Left lung (tissue), 14 donors: ENCODE measurements at places on chromosomes 1 and 21. TPM values are rescaled to one million over a fixed set of nuclear protein-coding genes. Genes with fewer than 3 reads are reported as not detected.

Gene SLC25A34
- 6.2 TPM for polyA plus RNA-seq

Gene LIPI
- 0.65 TPM for polyA plus RNA-seq

Gene KCNH1
- 0.09 TPM for polyA plus RNA-seq

Gene ATP8B2
- 34.1 TPM for polyA plus RNA-seq

Gene CASQ2
- 0.50 TPM for polyA plus RNA-seq

Gene HUNK
- 5.4 TPM for polyA plus RNA-seq

Gene CYP4Z1
- 0.10 TPM for polyA plus RNA-seq

Gene PTPRF
- 169 TPM for polyA plus RNA-seq

Gene THEM5
- 1.2 TPM for polyA plus RNA-seq

DNA sequence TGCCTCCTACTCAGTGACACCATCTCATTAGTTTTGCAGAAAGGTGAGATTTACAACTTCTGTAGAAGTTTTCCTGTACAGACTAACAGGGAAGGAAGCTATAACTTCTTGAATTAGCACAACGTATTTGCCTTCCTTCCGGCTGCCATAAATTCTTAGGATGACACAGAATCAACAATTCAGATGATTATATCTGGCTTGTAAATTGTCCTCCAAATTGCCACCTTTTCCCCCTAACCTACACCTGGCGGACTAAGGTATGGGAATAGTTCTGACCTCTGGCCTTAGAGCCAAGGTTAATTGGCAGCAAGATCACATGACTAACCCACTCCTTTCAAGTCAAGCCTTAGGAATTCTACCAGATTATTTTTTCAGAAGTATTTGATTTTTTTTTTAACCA, 284.3 kb downstream of the LMO4 start:
- H3K27me3 ChIP-seq = no peaks in the 10 kb centered on the region
- H3K4me1 ChIP-seq = no peaks in the 10 kb centered on the region
- H3K27ac ChIP-seq = no peak overlapping the region
- H3K4me3 ChIP-seq = no peak overlapping the region
- DNase-seq = no peak
- no peaks in the 10 kb centered on the region for H3K36me3 ChIP-seq

GRCh38 chr1:237838320-237838719, 52.4 kb downstream of the ZP4 start:
- H3K27me3 ChIP-seq = no peaks in the 10 kb centered on the region
- H3K27ac ChIP-seq = no peak overlapping the region
- H3K4me3 ChIP-seq = no peak overlapping the region
- no peak for DNase-seq
- no peaks in the 10 kb centered on the region for H3K36me3 ChIP-seq

- H3K27me3 ChIP-seq = no peaks in the 10 kb centered on the region
- no peak for DNase-seq
- H3K27ac ChIP-seq = peak overlapping the region; percentile 39
- peak overlapping the region; percentile 85 for H3K4me3 ChIP-seq
- H3K36me3 ChIP-seq = peaks cover 21% of the 10 kb centered on the region
These were observed 1.2 kb downstream of the EFHD2 start for GRCh38 chr1:15410884-15411245.

DNA sequence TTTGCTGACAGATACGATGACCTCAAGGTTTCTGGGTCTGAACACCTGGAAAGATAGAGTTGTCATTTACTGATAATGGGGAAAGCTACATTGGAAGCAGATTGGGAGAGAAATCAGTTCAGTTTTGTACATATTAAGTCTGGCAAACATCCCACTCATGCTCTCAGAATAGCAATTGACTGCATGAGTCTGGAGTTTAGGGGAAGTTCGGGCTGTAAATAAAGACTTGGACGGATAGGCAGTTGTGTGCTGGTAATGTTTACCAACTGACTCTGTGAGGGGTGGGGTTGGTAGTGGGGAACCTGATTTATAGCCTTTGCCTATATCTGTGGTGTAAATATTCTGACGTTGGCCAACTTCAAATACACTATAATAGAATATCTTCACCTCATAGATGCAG, 4.0 kb downstream of the H6PD start:
- H3K27ac ChIP-seq = peak overlapping the region; percentile 75
- no peak for DNase-seq
- H3K36me3 ChIP-seq = no peaks in the 10 kb centered on the region
- peaks cover 91% of the 10 kb centered on the region for H3K4me1 ChIP-seq
- H3K27me3 ChIP-seq = no peaks in the 10 kb centered on the region
- no peak overlapping the region for H3K4me3 ChIP-seq

- H3K4me3 ChIP-seq = no peak overlapping the region
- H3K27me3 ChIP-seq = no peaks in the 10 kb centered on the region
- no peaks in the 10 kb centered on the region for H3K36me3 ChIP-seq
- H3K4me1 ChIP-seq = no peaks in the 10 kb centered on the region
- DNase-seq = no peak
- H3K27ac ChIP-seq = no peak overlapping the region
These were observed 66.2 kb upstream of the RNPC3 start for GRCh38 chr1:103459346-103459745.

- H3K36me3 ChIP-seq = no peaks in the 10 kb centered on the region
- H3K4me1 ChIP-seq = no peaks in the 10 kb centered on the region
These were observed 143.9 kb upstream of the FMN2 start for GRCh38 chr1:239947801-239948200.

- no peaks in the 10 kb centered on the region for H3K36me3 ChIP-seq
- H3K27ac ChIP-seq = no peak overlapping the region
- H3K4me1 ChIP-seq = no peaks in the 10 kb centered on the region
- DNase-seq = no peak
These were observed 5.3 kb downstream of the UTS2 start for GRCh38 chr1:7847599-7847998.

GRCh38 chr21:34887105-34887442, 162.0 kb downstream of the RUNX1 start:
- peak overlapping the region; percentile 58 for H3K4me3 ChIP-seq
- no peaks in the 10 kb centered on the region for H3K36me3 ChIP-seq
- H3K27me3 ChIP-seq = peaks cover 41% of the 10 kb centered on the region
- H3K27ac ChIP-seq = peak overlapping the region; percentile 98
- peaks cover 42% of the 10 kb centered on the region for H3K4me1 ChIP-seq
- no peak for DNase-seq

DNA sequence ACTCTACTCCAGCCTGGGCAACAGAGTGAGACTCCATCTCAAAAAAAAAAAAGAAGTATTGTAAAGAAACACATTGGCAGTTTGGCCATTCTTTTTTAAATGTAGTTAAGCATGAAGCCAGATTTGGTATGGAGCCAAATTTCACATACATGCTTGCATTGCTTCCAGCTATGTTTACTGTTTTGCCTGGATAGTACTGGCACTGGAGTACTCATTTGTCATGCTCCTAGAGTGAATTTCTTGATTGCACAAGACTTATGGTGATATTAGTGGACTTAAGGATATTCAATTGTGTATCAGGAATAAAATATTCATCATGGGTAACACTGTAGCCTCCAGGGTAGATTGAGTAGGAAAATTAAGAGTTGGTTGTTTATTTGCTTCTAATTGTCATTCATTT, 24.5 kb upstream of the SLC9A1 start:
- no peak for DNase-seq
- no peak overlapping the region for H3K4me3 ChIP-seq
- no peak overlapping the region for H3K27ac ChIP-seq
- H3K27me3 ChIP-seq = no peaks in the 10 kb centered on the region
- H3K36me3 ChIP-seq = no peaks in the 10 kb centered on the region
- no peaks in the 10 kb centered on the region for H3K4me1 ChIP-seq

DNA sequence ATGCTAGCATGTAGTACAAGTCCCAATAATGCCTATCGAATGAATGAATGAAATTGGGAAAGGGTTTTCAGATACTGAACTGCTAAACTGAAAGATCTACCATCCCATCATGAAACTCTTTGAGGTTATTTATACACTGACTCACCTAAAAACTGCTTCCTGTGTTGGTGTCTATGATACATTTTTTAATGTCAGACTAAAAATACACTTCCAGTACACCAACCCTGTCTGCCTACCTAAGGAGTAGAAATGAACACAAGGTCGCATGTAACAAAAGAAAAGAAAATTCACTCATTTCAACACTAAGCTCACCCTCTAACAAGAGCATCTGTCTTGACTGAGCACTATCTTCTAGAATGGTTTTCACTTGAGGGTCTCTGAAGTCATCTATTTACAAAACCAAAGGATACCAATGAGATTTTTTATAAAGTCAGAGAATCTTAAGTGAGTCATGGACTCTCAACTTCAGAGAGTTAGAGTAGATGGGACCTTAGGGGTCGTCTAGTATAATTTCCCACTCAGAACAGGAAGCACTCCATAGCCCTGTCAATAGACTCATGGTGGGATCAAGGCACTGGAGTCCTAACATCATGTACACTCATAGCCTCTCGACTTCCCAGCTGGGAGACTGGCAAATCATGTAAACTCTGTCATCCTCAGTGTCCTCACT, 53.4 kb downstream of the WLS start:
- no peaks in the 10 kb centered on the region for H3K36me3 ChIP-seq
- no peaks in the 10 kb centered on the region for H3K27me3 ChIP-seq
- no peak for DNase-seq
- H3K4me1 ChIP-seq = peaks cover 16% of the 10 kb centered on the region
- no peak overlapping the region for H3K27ac ChIP-seq
